ENCODE measurements at places on chromosomes 7 and 10.

- DNase-seq, result no peak
Observed at GRCh38 chr7:143410521-143411004, 1.9 kb upstream of the EPHA1 start.

- no peak for DNase-seq
Observed at GRCh38 chr10:86367152-86367951, 757 bp upstream of the GRID1 start.

DNA sequence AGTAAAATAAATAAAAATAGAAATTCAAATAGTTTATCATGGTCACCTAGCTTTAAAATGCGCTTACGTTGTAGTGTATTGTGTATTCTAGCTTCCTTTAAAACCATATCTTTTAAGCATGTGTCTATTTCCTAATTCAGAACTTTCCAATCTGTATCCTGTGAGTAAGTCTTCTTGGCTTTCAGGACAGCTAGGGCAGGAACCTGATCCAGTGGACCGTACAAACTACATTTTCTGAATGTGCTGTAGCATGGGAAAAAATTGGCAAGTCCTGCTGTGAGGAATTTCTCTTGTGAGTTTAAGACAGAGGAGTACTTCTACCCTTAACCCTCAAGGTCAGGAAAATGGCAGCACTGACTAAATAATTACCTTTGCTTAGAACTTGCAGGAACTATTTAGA lies 12.1 kb downstream of the OPN1SW start:
- DNase-seq, result no peak

GRCh38 chr7:29569648-29570047 lies 6.0 kb downstream of the PRR15 start:
- DNase-seq, result no peak

DNA sequence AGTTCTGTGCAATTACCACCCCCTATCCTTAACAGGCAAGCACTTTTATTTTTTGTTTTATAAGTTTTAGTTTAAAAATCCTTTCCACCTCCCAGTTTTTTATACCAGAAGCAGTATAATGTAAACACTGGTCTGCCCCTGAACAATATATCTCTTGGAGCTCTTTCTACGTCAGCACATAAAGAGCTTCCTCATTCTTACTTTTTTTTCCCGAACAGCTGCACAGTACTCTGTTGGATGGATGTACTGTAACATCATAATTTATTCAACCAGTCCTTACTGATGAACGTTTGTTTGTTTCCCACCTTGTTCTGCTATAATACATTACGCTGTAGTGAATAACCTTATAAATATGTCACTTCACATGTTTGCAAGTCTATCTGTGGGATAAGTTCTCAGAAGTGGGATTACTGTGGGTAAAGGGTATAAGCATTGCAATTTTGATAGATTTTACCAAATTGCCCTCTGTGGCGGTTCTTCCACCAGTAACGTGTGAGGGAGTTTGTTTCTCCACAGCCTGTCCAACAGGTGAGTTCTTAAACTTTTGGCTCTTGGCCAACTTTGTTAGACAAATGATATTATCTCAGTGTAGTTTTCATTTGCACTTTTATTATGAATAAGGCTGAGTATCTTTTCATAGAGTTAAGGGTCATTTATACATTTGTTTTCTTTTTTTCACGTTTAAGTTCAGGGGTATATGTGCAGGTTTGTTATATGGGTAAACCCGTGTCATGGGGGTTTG lies 32.8 kb downstream of the ADRA2A start:
- no peak for DNase-seq

- no peak for DNase-seq
Observed at GRCh38 chr7:149414745-149415390, 46.0 kb downstream of the ZNF777 start.
